ENCODE measurements at places on chromosomes 7 and 10. TPM values are rescaled to one million over a fixed set of nuclear protein-coding genes. Genes with fewer than 3 reads are reported as not detected.

PCBD1 gene
- total RNA-seq = 59.7 TPM

HMX3 gene
- total RNA-seq = not detected

COA1 gene
- 54.8 TPM for total RNA-seq

TMEM184A gene
- total RNA-seq = not detected

RGR gene
- total RNA-seq = not detected

PRXL2A gene
- total RNA-seq = 3.3 TPM

ADIRF gene
- total RNA-seq = 195 TPM

Measured in smooth muscle cell of trachea (primary cell).